NCI-H1417 (cell line): ENCODE measurements at places on chromosomes 7 and 10.
A peak's percentile ranks its signal among the peaks of the same experiment; 100 is the strongest.

DNA sequence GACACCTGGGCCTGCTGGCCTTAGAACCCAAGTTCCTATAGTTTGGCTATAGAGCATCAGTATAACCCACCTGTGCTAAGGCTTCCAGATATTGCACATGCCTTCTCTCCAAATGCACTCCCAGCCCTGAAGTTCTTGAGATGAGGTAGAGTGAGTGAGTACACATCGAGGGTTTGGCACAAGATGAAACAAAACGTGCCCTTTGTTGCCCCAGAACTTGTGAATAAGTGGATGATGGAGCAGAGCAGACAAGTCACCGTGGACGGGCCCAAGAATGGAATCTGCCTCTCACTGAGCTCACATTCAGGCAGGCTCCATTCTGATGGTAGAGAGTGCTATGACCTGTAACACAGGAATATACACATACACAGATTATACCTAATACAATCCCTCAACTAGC, 73.0 kb upstream of the STK17A start:
- no peak for DNase-seq

DNA sequence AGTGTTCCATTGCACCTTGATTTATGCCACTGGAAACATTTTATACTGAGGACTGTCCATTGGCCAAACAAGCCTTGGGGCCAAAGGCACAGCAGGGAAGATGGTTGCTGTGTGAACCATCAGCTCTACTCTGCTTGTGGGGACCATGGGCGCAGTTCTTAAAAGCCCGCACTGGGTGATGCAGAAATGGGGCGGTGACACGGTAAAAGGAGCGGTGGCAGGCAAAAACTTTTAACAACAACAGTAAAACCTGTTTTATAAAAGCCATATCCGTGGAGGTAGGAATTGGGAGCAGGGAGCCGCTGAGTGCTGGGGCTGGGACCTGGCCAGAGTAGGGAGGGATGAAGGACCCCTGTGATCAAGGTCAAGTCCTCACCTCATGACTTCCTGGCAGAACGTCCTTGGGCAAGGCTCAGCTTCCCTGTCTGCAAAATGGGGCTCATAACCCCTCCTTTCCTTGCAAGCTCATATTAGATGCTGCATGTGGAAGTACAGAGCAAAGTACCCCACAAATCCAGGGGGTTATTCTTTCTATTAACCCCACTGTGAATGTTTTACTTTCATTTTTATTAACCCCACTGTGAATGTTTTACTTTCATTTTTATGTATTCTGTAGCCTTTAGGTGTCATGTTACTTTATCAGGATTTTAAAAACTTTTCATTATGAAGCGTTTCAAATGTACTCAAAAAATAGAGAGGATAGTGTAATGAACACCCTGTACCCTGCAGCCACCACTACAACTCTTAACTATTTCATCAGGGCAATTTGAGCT, 78.3 kb downstream of the GRK5 start:
- DNase-seq, result no peak

GRCh38 chr7:3747467-3747866, 446.4 kb downstream of the SDK1 start:
- peak; percentile 27 for DNase-seq

DNA sequence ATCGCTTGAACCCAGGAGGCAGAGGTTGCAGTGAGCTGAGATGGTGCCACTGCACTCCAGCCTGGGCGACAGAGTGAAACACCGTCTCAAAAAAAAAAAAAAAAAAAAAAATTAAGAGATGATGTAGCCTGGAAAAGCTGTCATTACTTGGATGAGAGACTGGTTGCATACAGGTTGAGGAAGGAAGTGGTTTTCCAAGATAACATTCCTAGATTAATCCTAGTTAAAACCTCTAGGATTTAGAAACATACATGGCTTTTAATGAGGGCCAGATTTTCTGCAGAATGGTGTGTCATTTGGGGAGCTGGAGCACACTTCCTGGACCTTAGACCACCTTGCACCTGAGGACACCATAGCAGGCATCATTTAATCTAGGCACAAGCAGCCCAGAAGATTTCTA, 17.8 kb downstream of the VWA2 start:
- no peak for DNase-seq

- DNase-seq, result no peak
These were observed 178.0 kb downstream of the MDFIC start for GRCh38 chr7:115099906-115100305.
